ENCODE measurements at places on chromosomes 12 and 14.

- no peak for DNase-seq
Measured at GRCh38 chr12:57895389-57896114, 45.8 kb upstream of the ATP23 start.

DNA sequence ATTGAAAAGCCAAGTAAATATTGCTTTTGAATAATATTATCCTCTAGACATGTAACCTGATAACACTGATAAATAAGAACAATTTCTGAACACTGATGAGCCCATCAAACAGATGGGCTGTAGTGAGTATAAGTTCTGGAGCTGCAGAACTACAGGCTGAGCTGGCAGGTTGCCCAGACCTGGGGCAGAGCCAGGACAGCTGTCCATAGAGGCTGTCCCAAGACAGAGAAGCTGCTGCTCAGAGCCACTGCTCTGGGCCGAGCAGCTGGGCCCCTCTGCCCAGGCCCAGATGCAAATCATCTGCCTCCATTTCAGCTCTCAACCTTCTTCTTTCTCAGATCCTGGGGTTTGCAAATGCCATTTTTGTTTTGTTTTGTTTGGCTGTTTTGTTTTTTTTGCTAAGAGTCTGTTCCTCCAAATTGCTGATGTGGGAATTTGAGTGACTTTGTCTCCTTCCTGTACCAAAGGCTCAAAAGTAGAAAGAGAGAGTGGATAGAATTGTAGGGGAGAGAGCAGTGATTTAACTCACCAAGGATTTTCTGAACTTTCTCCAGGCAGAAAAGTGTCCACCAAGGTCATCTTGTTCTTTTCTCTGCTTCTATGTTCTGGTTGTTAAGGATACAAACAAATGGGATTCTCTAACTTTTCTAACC, 4.0 kb upstream of the TESPA1 start:
- no peak for DNase-seq

DNA sequence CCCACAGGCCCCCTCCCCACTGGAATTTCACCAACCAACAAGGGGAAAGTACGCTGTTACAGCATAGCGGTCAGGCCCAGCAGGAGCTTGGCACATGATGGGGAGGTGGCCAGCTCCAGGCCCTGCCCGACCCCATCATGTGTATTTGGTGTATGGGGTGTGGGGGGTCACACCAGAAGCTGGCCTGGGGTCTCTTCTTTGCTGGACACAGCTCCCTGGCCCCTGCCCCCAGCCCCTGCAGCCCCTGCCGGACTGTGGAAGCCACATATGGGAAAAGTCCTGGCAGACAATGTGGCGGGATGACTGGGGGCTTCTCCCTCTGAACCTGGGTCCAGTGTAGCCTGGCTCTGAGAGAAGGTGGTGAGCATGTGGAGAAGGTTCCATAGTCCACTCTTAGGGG, 12.4 kb downstream of the NGB start:
- DNase-seq, result no peak

DNA sequence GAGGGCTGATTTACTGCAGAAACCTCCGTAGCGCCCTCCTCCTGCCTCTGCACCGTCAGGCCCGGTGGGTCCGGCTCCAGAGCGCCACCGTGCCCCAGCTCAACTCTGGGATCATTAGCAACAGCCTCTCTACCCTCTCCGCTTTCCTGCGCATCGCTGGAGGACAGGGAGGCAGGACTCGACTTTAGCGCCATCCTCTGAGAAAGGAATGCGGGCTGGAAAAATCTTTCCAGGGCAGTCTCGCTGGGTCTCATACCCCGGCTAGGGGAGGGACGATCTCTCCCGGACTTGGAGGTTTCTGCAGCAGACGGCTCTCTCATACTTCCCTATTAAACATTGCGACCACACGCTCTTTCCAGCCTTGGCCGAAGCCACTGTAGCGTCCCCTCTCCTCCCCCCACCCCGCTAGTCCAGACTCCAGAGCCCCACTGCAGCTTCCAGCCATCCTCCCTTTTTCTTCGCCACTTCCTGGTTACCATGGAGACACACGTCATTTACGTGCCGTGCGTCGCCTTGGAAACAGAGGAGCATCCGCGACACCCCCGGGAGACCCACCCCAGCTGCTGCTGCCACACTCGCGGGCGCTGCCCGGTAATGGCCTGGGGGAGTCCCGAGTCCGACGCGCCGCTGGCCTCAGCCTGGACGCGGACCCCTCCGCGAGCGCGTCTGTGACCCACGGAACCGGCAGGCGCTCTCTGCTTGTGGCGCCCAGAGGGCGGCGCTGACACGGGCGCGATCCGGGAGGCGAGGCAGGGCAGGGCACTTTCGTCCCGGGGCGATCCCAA, at the start of gene CCDC184:
Gene CCDC184 (plus strand): TSS at position 554 of the 785 bp plus-strand sequence. CDS start 479 bp downstream, outside the sequence.
- DNase-seq, result peak; percentile 82
